ENCODE measurements at places on chromosomes 4 and X. TPM values are rescaled to one million over a fixed set of nuclear protein-coding genes. Genes with fewer than 3 reads are reported as not detected.

VMA21 gene
- total RNA-seq = 77.2 TPM

SCRG1 gene
- not detected for total RNA-seq

RNF212 gene
- not detected for total RNA-seq

MAD2L1 gene
- 110 TPM for total RNA-seq

GRCh38 chr4:112882286-112882685 is 167.2 kb upstream of the ANK2 start:
- no peak for DNase-seq

FDCSP gene
- total RNA-seq = not detected

GRCh38 chrX:38750551-38750950 is 50.7 kb upstream of the MID1IP1 start:
- DNase-seq = no peak

GRCh38 chr4:47287735-47288134 is 175.8 kb downstream of the COMMD8 start:
- DNase-seq = peak; percentile 81

TENM3 gene
- 54.1 TPM for total RNA-seq

All from HT1080 (cell line).